Putamen (tissue), 1 donor: ENCODE measurements at places on chromosomes 16 and 17.

- no peak for DNase-seq
Measured at GRCh38 chr17:80961541-80962330, 29.9 kb upstream of the CHMP6 start.

DNA sequence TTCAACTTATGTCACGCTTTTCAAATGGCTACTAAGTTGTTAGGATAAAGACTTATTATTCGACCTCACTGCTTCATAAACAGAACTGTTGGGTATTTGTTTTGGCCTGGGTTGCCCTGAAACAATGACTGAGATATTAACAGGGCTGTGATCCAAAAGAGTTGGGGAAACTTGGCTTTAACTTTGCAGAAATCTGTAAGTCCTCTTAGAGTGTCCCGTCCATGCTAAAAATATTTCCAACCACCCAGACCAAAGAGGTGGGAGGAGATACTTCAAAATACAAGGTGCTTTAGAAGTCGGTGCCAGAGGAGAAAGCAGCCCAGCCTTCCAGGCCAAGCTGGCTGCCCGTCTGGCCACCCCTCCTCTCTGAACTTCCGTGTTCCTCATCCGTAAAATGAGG, 16.1 kb upstream of the SPATA32 start:
- no peak for DNase-seq

GRCh38 chr17:76752006-76752405, 14.1 kb downstream of the MFSD11 start:
- no peak for DNase-seq

DNA sequence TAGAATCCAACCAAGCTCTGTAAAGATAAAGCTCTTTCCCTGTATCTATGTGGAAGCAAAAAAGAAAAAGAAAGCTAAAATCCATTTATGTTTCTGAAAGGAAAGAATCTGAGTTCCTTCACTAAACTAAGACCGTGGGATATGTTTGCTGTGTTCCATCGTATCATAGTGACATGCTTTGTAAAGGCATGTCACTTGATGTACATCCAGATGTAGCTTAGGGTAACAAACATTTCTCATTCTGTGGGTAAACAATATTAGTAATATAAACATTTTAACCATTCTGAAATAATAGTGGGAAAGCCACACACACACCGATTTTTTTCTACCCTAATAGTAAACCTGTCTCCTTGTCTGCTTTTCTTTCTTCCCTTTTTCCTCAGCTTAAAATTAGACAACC, 78.1 kb downstream of the TUBD1 start:
- no peak for DNase-seq

GRCh38 chr16:9906218-9906617, 276.0 kb downstream of the GRIN2A start:
- no peak for DNase-seq

- no peak for DNase-seq
Measured at GRCh38 chr16:65244787-65245186, 122.9 kb upstream of the CDH11 start.

GRCh38 chr17:18278867-18279266, 18.4 kb downstream of the MIEF2 start:
- no peak for DNase-seq

DNA sequence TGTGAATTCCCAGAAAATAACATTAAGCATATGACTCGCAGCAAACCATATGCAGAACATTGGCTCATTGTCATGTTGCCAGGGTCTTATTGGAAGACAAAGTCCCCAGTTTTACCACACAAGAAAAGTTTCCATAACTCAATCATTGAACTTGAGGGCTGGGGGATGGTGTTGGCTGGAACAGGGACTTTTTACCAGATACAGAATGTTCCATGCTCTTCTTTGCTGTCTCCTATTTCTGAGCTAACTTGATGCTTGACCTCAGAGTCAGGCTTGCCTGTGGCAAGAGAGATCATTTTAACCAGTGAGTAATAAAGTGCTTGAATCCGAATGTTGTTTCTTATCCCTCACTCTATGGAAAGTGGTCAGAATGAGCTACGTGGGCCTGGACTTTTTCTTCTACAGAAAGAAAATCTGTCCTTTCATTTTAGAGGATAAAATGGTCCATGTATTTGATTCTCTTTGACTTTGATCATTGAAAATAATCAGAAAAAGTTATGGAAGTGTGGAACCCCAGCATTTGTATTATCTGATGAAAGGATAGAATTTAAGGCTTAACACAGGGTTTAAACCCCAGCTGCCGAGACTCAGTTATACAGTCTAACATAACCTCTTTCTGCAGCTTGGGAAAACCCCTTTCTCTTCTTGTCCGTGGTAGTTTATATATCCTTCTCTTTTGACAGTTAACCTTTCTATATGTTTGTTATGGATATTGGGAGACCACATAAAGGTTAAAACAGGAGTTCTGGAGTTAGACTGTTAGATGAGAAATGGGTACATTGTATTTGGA, 67.0 kb downstream of the TUBD1 start:
- DNase-seq = no peak

GRCh38 chr17:20053361-20053964, 44.3 kb downstream of the SPECC1 start:
- DNase-seq = no peak

DNA sequence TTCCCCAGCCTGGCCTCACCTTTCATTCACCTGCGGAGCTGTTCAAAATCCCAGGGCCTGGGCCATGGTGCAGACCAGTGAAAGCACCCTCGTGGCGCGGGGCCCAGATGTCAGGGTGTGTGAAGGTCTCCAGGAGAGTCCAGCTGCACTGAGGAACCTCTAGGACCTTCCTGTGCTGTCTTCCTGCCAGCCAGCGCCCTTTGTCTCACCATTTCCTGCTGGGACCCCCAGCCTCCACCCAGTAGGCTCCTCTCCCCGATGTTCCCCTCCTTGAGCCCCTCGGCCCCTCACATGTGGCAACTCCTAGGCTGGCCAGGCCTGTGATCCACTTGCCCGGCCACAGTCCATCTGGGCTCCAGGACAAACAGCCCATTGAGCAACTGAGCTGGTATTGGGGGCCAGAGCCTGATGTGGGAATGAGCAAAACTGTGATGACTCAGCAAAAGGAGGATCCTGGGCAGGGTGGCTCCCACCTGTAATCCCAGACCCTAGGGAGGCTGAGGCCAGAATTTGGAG, 677 bp downstream of the SULT1A2 start:
- no peak for DNase-seq

DNA sequence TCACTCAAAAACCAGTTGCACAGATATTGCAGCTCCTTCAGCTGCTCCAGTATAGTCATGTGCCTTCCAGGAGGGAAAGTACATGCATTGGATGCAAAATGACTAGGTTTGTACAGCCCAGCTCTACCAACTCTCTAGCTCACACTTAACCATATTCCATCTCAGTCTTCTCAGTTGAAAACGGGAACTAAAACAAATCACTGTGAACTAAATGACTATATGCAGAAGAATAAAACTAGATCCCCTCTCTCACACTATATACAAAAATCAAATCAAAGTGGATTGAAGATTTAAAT, 24.9 kb downstream of the DCUN1D3 start:
- no peak for DNase-seq

- no peak for DNase-seq
Measured at GRCh38 chr17:78409191-78409928, 30.9 kb downstream of the PGS1 start.

- DNase-seq = no peak
Measured at GRCh38 chr16:86046667-86047270, 147.8 kb downstream of the IRF8 start.

DNA sequence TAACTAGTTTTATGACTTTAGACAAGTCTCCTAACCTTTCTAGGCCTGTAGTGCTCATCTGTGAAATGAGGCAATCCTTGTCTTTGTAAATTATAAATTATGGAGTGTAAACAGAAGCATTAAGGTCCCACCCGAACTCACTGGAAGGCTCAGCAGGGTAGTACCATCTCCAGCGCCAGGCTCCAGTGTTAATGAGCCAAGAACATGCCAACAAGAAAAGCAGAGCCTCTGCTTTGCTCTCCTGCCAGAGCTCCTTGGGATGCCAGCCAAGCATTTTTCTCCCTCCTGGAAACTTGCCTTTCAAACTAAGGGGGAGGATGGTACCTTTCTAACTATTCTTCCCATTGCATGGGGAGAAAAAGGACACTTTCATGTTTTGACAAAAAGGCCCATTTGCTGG, 14.9 kb downstream of the LIMD2 start:
- DNase-seq = no peak

GRCh38 chr17:79627766-79628690, 17.2 kb upstream of the RBFOX3 start:
- no peak for DNase-seq

GRCh38 chr16:55585631-55586030, 19.1 kb downstream of the CAPNS2 start:
- no peak for DNase-seq

- DNase-seq = no peak
Measured at GRCh38 chr16:88595101-88595500, 24.9 kb downstream of the ZC3H18 start.

GRCh38 chr17:42273474-42274252, 2.5 kb downstream of the STAT5B start:
- DNase-seq = no peak

- no peak for DNase-seq
Measured at GRCh38 chr17:69282002-69282401, 44.9 kb downstream of the ABCA5 start.

GRCh38 chr16:56298948-56299596, 107.8 kb downstream of the GNAO1 start:
- peak; percentile 95 for DNase-seq

GRCh38 chr17:62781356-62781755, 26.8 kb downstream of the MARCHF10 start:
- no peak for DNase-seq

- no peak for DNase-seq
Measured at GRCh38 chr16:175011-175949, 1.2 kb upstream of the HBA1 start.

DNA sequence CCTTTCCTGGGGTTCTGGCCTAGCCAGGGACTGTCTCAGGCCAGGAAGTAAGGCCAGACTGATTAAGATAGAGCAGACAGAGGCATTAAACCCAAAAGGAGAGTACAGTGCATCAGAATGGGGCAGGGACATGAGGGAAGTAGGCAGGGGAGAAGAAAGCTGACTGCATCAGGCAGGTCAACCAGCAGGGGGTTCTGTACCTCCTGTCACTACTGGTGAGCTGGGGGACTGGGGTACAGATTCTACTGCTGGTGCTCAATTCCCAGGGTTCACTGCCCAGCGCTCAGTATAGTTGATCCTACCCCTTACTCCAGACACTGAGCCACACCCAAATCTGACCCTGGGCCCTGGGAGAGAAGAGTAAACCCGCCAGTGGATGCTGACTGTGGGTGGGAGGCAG, 12.9 kb upstream of the MTMR4 start:
- DNase-seq = no peak

- peak; percentile 5 for DNase-seq
Measured at GRCh38 chr16:47565454-47565853, 104.3 kb downstream of the PHKB start.

- peak; percentile 42 for DNase-seq
Measured at GRCh38 chr17:78019367-78019975, 61.0 kb downstream of the TNRC6C start.

GRCh38 chr16:67428146-67428731, 2.7 kb upstream of the HSD11B2 start:
- no peak for DNase-seq

DNA sequence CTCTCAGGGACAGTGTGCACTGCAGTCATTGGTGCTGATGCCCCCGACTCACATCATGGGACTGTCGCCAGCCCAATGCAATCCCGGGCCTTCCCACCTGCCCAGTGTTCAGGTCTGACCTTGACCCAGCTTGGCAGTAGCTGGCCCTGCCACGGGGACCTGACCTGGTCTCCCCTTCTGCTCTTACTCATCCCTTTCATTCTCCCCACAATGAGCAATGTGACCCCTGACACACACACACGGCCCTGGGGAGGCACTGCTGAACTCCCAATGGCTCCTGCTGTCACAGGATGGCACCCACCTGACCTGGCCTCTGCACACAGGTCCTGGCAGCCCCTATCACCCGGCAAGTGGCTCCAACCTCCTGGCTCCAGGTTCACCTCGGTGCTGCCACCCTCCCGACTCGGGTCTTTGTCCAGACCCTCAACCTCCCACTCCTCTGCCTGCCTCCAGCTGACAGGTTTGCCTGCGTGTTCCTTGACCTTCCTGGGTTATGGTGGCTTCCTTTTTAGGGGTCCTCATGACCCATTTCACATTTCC, 6.6 kb downstream of the CD300C start:
- DNase-seq = no peak

GRCh38 chr16:58451945-58452401, 48.0 kb upstream of the NDRG4 start:
- no peak for DNase-seq

DNA sequence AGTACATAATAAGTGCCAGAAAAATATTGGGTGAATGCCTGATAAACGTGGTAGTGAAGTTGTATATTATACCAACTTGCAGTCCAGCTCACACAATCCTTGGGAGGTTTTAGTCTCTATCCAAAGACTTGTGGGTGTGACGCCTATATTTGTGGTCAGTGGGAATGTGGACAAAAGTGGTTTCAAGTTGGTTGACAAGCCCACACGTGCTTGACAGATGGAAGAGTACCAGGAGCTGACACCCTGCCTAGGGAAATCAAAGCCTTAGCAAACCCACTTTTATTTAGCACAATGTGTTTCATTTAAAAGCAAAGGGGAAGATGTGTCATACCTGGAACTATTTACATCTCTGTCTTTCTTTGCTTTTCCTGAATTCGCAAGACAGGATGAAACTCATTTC, 79.0 kb downstream of the CA10 start:
- no peak for DNase-seq

GRCh38 chr17:49845321-49845720, 2.5 kb downstream of the TAC4 start:
- DNase-seq = no peak

DNA sequence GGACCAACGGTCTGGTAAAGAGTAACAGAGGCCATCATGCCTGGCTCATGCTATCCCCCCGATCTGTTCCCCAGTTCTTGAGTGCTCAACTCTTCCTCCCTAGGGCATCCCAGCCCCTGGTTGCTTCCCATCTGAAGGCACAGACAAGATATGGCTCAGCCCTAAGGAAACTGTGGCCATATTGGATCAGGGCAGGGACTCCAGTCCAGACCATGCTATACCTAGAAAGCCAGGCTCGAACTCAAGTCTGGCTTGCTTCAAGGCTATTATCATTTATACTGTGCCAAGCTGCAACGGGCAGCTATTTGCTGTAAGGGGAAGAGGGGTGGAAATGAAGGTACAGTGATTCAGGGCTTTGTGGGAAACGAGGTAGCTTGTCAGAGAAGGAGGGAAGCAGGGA, 2.8 kb downstream of the UBTF start:
- DNase-seq = no peak

- DNase-seq = no peak
Measured at GRCh38 chr17:15184872-15185624, 80.1 kb downstream of the PMP22 start.

- no peak for DNase-seq
Measured at GRCh38 chr17:79086609-79087427, 12.2 kb downstream of the ENGASE start.

GRCh38 chr16:50246299-50247122, 19.8 kb upstream of the ADCY7 start:
- no peak for DNase-seq

GRCh38 chr17:28372203-28372944, 880 bp downstream of the SARM1 start:
- no peak for DNase-seq
